ENCODE measurements at places on chromosomes 7 and 10. TPM values are rescaled to one million over a fixed set of nuclear protein-coding genes. Genes with fewer than 3 reads are reported as not detected.

PVRIG gene
- total RNA-seq: 24.5 TPM

H2BK1 gene
- total RNA-seq: 0.57 TPM

GIMAP6 gene
- 45.8 TPM for total RNA-seq

ZNF425 gene
- 1.8 TPM for total RNA-seq

STEAP4 gene
- not detected for total RNA-seq

HYAL4 gene
- total RNA-seq: not detected

FGFBP3 gene
- total RNA-seq: 3.6 TPM

EPDR1 gene
- 1.4 TPM for total RNA-seq

TMEM140 gene
- total RNA-seq: 6.6 TPM

COX15 gene
- total RNA-seq: 35.8 TPM

AOAH gene
- total RNA-seq: 26.4 TPM

RBM20 gene
- total RNA-seq: 0.09 TPM

FAM3C gene
- 47.3 TPM for total RNA-seq

FXYD4 gene
- not detected for total RNA-seq

HEPACAM2 gene
- total RNA-seq: 0.11 TPM

SEMA3C gene
- total RNA-seq: not detected

TUBAL3 gene
- not detected for total RNA-seq

PPP1R17 gene
- not detected for total RNA-seq

SFRP5 gene
- total RNA-seq: not detected

ZMIZ2 gene
- total RNA-seq: 122 TPM

CPA2 gene
- not detected for total RNA-seq

SUGCT gene
- 1.4 TPM for total RNA-seq

SSC4D gene
- 0.55 TPM for total RNA-seq

LRMDA gene
- total RNA-seq: not detected

SLC18A3 gene
- total RNA-seq: not detected

CFAP58 gene
- not detected for total RNA-seq

PGAM2 gene
- 0.44 TPM for total RNA-seq

KCNIP2 gene
- total RNA-seq: 0.96 TPM

TFEC gene
- 0.39 TPM for total RNA-seq

HPS1 gene
- 58.3 TPM for total RNA-seq

UNC5B gene
- total RNA-seq: 0.11 TPM

INMT gene
- 0.18 TPM for total RNA-seq

WEE2 gene
- total RNA-seq: not detected

GJD4 gene
- total RNA-seq: not detected

TAC1 gene
- 0.68 TPM for total RNA-seq

ASB10 gene
- not detected for total RNA-seq

SPDYE11 gene
- not detected for total RNA-seq

GCK gene
- total RNA-seq: 1.0 TPM

PCLO gene
- total RNA-seq: not detected

ZNF12 gene
- total RNA-seq: 18.8 TPM

CALML3 gene
- not detected for total RNA-seq

AKR1C3 gene
- total RNA-seq: not detected

ZNF679 gene
- not detected for total RNA-seq
